ENCODE measurements at places on chromosomes 6 and 20.

- H3K4me3 ChIP-seq = no peak overlapping the region
- no peak for DNase-seq
- H3K4me1 ChIP-seq = no peaks in the 10 kb centered on the region
- H3K27me3 ChIP-seq = no peaks in the 10 kb centered on the region
- H3K36me3 ChIP-seq = no peaks in the 10 kb centered on the region
- H3K27ac ChIP-seq = no peak overlapping the region
Observed at GRCh38 chr20:39762716-39763115, 800.6 kb downstream of the DHX35 start.

DNA sequence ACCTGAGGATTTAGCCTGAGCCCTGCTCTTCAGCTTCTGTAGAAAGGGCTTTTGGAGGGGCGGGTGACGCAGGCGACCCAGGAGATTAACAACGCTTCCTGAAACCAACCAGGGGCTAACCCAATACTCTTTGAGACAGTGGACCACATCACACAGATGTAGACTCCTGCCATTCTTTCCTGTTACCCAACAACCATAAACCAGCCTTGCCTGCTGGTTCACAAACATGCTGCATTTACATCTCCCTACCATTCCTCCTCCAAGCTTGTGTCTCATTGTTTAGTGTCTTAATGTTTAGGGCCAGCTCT is 28.3 kb downstream of the PPP1R16B start:
- H3K4me3 ChIP-seq = peak overlapping the region; percentile 42
- H3K27me3 ChIP-seq = no peaks in the 10 kb centered on the region
- H3K36me3 ChIP-seq = peaks cover 76% of the 10 kb centered on the region
- H3K4me1 ChIP-seq = peaks cover 65% of the 10 kb centered on the region

DNA sequence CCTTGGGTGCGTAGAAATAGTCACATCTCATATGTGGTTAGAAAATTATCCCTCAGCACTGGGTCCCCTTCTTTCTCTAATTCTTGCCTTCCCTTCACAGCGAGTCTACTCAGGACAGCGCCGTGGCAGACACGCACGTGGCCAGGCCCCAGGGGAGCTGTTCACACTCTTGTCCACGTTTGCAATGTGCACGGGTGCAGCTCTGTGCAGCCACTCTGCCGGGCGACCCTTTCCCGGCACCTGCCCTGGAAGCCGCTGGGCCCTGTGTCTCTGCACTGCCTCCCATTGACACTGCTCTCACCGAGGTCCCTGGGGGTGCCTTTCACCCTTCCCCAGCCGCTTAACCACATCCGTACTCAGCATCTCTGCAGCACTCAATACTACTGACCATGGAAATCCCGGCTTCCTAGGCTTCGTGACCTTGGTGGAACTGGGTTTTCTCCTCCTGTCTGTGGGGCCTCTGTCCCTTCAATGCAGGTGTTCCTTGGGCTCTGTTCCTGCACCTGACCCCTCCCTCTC is 104.9 kb downstream of the DACT2 start:
- no peaks in the 10 kb centered on the region for H3K4me1 ChIP-seq
- no peak overlapping the region for H3K27ac ChIP-seq
- no peaks in the 10 kb centered on the region for H3K36me3 ChIP-seq
- H3K27me3 ChIP-seq = peaks cover 4% of the 10 kb centered on the region
- no peak for DNase-seq
- H3K4me3 ChIP-seq = no peak overlapping the region

GRCh38 chr20:22711971-22712755 is 127.8 kb upstream of the FOXA2 start:
- no peaks in the 10 kb centered on the region for H3K36me3 ChIP-seq
- no peak overlapping the region for H3K27ac ChIP-seq
- H3K4me3 ChIP-seq = no peak overlapping the region
- no peaks in the 10 kb centered on the region for H3K4me1 ChIP-seq
- DNase-seq = no peak

- no peak for DNase-seq
- H3K36me3 ChIP-seq = peaks cover 17% of the 10 kb centered on the region
- no peak overlapping the region for H3K4me3 ChIP-seq
- H3K27me3 ChIP-seq = no peaks in the 10 kb centered on the region
- H3K4me1 ChIP-seq = peaks cover 2% of the 10 kb centered on the region
Observed at GRCh38 chr20:59204165-59204894, 40.7 kb downstream of the ZNF831 start.

- H3K36me3 ChIP-seq = peaks cover 35% of the 10 kb centered on the region
- H3K27me3 ChIP-seq = peaks cover 7% of the 10 kb centered on the region
- peaks cover 30% of the 10 kb centered on the region for H3K4me1 ChIP-seq
- no peak for DNase-seq
- peak overlapping the region; percentile 79 for H3K4me3 ChIP-seq
Observed at GRCh38 chr20:63216849-63217471, 1.0 kb upstream of the YTHDF1 start.

DNA sequence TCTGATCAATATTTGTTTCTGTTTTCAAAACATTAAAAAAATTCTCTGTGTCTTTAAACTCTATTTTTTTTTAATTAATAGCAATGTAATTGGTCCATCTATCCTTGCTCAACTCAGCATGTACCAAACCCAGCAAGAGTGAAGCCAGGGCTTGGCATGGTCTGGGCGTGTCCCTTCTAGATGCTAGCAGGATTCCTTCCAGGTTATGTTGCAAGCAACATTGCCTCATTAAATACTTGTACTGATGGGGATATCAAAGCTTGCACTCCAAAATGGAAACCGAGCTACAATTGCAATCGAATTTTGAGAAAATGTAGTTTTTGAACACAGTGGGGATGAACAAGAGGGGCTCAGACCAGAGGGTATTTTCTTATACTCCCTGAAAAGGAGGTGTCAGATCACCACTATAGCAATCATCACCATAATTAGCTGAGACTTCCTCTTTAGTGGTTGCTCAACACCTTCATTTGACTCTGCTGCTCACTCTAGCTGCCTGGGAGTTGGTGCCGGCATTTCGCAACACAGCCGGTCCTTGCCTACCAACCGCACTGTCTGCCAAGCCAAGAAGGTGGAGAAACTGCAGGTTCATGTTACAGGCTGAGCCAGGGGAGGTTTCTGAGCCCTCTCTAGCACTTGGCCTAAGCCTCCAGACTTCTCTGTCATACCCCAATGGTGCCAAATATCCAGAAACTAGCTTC is 67.8 kb upstream of the RALGAPA2 start:
- H3K36me3 ChIP-seq = no peaks in the 10 kb centered on the region
- H3K27me3 ChIP-seq = peaks cover 2% of the 10 kb centered on the region
- H3K27ac ChIP-seq = no peak overlapping the region
- H3K4me1 ChIP-seq = no peaks in the 10 kb centered on the region

- no peak overlapping the region for H3K4me3 ChIP-seq
- H3K4me1 ChIP-seq = no peaks in the 10 kb centered on the region
- no peaks in the 10 kb centered on the region for H3K36me3 ChIP-seq
- H3K27me3 ChIP-seq = no peaks in the 10 kb centered on the region
Observed at GRCh38 chr6:81838031-81838430, 85.5 kb upstream of the TENT5A start.

DNA sequence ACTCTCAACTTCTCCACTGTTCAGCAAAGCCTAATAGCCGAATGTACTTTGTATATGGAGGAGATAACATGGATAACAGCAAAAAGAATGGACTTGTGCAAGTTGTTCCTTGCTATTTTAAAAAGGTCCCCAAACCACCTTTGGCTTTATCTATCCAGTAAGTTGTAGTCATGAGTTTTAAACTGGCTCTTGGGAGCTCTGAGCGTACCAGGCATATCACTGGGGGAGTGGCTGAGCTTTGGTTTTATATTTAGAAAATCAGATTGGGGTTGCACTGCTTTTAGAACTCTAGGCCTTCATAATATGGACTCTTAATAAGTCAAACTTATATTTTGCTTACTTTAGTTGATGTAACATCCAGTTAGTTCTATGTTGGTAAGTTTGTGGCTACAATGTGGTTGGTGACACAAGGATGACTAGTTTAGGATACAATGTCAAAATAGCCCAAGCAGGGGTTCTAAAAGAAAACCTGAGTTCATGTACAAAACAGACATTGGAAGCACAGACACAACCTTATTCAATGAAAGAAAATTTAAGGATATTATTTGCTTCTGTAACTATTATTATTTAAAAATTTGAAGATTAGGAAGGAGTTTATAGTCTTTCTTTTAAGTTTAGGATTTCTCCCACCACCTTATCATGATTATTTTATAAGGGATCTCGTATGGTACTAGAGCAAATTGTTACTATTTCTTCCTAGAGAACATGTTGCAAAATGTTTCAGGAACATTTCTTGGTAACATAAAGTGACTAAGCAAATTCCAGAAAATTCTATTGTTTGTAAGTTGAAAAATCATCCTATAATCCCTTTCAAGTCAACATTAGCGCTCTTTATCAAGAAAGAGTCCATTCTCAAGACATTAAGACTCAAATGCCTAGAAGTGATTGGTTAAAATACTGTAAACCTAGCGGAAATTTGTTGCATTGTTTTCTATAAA is 165.8 kb upstream of the SUPT3H start:
- peaks cover 68% of the 10 kb centered on the region for H3K4me1 ChIP-seq
- peak overlapping the region; percentile 24 for H3K27ac ChIP-seq
- H3K27me3 ChIP-seq = no peaks in the 10 kb centered on the region
- H3K4me3 ChIP-seq = no peak overlapping the region
- DNase-seq = no peak

DNA sequence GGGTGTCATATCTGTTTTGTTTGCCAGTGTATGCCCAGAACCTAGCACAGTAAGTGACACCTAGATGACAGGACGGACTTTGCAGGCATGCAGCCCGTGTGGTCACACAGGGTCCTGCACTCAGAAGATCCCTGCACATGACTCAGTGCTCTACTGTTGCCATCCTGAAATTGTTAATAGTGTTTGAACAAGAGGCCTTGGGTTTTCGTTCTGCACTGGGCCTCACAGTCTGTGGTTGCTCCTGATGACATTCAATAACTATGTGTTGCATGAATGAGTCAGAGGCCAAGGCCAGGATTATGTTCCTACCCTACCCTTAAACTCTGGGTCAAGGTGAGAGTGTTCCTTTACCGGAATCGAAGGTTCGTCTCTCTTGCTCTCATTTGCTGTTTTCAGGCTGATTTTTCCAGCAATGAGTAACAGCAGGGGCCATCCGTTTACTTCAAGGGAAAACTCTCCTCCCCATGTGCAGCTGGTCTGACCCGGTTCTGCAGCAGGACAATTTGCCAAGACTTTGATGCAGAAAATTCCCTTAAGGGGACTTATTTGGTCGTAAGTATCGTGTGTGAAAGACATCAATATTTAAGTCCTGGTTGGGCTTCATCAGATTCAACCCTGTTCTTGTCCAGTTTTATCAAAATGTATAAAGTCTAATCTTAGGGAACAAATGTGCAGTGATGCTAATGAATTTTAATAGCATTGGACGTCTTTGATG is 13.0 kb upstream of the PFDN4 start:
- H3K27ac ChIP-seq = no peak overlapping the region
- no peak overlapping the region for H3K4me3 ChIP-seq
- peaks cover 8% of the 10 kb centered on the region for H3K27me3 ChIP-seq
- H3K36me3 ChIP-seq = no peaks in the 10 kb centered on the region
- H3K4me1 ChIP-seq = no peaks in the 10 kb centered on the region

DNA sequence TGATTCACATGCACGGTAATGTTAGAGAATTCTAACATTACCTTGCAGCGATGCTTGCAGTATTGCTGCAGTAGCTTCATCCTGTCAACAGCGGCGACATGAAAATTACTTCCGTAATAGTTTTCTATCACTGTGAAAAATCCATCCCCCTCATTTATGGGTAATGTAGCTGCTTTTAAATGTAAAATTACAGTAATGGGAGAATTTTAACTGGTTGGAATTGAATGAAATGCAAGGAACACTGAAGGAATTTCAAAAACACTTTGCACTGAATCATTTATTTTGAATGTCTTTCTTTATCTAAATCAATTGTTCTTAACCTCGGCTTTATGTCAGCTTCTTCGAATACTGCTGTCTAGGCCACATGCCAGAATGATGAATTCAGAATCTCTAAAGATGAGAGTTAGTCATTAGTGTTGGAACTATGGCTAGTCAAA is 102.4 kb upstream of the HIVEP1 start:
- H3K4me3 ChIP-seq = no peak overlapping the region
- no peaks in the 10 kb centered on the region for H3K36me3 ChIP-seq
- DNase-seq = no peak
- peaks cover 10% of the 10 kb centered on the region for H3K27me3 ChIP-seq
- no peak overlapping the region for H3K27ac ChIP-seq

DNA sequence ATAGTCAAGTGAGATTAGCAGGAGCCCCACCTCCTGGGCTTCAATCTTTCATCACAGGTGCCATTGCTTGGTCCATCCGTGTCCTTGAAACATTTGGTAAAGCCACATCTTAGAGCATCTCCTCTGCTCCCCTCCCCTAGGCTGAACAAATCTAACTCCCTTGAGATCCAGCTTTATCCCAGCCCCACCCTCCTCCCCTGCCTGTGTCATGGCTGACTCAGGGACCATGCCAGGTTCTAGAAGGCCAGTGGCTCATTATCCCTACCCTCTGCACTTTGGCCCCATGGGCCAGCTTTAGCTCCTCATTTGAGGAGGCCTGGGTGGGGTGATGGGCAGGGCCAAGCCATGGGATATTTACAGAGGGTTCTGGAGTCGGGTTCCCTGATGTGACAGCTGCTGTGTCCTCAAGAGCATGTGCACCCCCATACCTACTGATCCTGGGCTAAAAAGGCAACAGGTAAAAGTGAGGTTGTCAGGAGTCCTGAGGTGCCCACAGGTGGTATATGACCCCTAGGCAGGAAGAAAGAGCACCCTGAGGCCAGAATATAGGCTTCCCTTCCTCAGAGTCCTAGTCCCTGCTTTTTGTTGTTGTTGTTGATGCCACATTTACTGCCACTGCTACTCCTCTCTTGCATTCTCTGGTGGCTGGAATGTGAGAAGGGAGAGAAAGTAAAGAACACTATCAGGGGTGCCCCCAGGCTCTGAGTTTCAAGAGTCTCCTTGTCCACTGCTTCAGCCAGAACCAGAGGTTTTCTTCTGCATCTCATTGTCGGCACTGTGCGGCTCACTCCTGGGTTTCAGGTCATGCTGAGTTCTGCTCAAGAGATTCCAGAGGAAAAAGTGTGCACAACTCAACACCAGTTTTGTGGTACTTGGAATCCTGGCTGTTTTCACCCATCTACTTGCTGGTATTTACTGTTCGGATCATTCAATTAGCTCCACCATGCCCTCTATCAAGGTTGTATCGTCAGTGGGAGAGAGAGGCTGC is 228.4 kb downstream of the LRFN2 start:
- peaks cover 30% of the 10 kb centered on the region for H3K27me3 ChIP-seq
- H3K4me1 ChIP-seq = peaks cover 4% of the 10 kb centered on the region
- no peaks in the 10 kb centered on the region for H3K36me3 ChIP-seq
- H3K4me3 ChIP-seq = no peak overlapping the region

- no peak for DNase-seq
- H3K27me3 ChIP-seq = no peaks in the 10 kb centered on the region
- H3K27ac ChIP-seq = no peak overlapping the region
Observed at GRCh38 chr6:116229287-116229913, 24.5 kb downstream of the TSPYL4 start.

DNA sequence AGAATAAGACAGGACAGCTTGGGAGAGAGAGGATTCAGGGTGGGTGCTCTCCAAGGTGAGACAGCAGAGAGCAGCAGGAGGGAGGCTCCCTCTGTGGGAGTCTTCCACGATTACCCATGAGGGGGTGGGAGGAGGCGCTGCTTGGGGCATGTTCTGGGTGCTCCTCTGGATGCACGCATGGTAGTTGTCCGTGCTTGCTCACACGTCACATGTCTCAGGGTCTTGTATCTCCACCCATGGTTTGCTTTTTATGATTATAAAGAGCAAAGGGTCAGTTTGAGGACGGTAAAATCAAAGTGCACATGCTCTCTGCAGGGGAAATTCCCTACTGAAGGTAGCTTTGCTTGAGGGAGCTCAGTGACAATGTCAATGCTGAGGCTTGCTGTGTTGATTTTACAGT is 338.4 kb downstream of the THBS2 start:
- H3K27me3 ChIP-seq = no peaks in the 10 kb centered on the region
- no peak overlapping the region for H3K4me3 ChIP-seq
- no peaks in the 10 kb centered on the region for H3K4me1 ChIP-seq
- no peaks in the 10 kb centered on the region for H3K36me3 ChIP-seq

Data from activated T-helper 2 cell treated with anti-CD3 and anti-CD28 coated beads, Interferon-gamma antibody, Interleukin-2, Interleukin-4, amounts not matched to agents 10 μg/mL and 5 μg/mL and 100 μg/mL, durations not matched to agents 14 hours and 24 hours and 36 hours (primary cell).